ENCODE measurements at places on chromosomes 6 and 20.

- no peak for DNase-seq
Measured at GRCh38 chr20:46638134-46638897, 12.9 kb downstream of the SLC13A3 start.

DNA sequence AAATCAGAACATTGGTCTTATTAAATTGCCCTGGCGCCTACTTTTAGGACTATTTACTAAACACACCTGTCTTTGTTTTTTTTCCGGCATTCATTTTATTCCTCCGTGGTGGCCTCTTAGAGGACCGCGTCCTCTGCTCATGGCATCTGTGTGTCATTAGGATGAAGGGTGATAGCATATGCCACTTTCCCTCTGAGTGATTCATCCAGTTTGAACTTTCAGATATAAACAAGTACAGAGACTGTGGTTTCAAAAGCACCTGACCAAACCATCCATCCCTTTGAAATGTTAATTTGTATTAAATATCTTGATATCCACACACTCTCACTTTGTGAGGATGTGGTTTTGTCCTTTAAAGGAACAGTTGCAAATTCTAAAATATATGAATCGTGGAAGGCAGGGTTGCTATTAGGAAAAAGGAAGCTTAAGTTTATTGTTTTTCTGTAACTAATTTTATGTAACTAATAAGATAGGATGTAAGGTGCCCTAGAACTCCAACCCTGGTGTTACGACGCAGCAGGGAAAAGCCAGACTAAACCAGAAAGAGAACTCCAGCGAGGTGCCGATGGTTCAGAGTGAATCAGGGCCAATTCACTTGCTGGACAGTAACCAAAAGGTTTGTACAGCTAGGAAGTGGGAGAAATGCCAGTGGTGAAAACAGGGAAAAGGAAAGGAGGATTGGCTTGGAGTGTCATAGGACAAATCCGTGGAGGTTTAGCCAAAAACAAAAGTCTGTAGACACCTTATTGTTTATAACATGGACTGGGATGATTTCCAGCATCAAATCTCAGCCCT lies 98.7 kb downstream of the SHLD1 start:
- no peak for DNase-seq

DNA sequence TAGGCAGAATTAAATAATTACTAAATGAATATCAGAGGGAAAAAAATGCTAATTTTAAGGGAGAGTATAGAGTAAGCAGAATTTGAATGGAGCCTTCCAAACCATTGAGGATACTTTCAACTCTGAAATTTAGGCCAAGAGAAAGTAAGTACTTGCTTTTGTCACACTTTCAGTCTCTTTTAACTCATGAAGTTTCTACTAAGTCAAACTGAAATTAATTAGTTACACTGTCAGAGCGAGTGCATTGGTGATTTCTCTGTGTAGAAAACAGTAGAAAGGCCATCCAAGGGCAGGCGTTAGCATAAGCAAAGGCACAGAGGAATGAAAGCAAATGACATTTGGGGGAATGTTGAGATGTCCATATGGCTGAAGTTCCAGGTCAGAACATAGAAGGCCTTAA lies 92.9 kb downstream of the PLEKHG1 start:
- no peak for DNase-seq

- no peak for DNase-seq
Measured at GRCh38 chr6:142848156-142848555, 96.8 kb downstream of the HIVEP2 start.

DNA sequence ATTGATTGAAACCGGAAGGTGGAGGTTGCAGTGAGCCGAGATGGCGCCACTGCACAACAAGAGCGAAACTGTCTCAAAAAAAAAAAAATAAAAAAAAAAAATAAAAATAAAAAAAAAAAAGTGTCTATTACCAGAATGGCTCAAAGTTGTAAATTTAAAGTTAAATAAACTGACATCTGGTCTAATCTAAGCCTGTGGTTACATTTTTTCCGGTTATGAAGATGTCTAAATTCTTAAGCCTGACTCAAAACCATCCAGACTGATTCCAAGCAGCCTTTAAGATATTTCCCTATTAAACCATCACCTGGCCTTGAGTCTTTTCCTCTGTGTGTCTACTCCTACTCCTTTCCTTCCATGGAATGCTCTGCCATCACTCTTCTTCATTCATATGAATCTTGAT lies 371.7 kb upstream of the RUNX2 start:
- no peak for DNase-seq

DNA sequence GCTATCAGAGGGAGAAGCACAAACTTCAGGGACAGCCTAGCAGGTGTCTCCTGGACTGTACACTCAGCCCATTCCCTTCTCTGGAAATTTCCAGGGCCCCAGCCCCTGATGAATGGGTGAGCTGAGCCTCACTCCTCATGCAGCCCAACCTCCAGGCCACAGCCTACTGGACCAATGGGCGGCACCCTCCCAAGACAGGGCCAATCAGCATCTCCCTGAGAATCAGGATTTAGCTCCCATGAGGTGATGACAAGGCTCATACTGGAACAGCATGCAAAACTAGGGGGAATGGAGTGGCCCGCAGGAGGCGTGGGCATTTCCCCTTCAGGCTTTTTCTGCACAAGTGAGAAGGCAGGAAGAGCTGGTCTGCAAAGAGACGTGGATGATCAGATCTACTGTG lies 29.0 kb downstream of the NFATC2 start:
- no peak for DNase-seq

- DNase-seq = no peak
Measured at GRCh38 chr6:117607511-117607910, 5.2 kb upstream of the GOPC start.

DNA sequence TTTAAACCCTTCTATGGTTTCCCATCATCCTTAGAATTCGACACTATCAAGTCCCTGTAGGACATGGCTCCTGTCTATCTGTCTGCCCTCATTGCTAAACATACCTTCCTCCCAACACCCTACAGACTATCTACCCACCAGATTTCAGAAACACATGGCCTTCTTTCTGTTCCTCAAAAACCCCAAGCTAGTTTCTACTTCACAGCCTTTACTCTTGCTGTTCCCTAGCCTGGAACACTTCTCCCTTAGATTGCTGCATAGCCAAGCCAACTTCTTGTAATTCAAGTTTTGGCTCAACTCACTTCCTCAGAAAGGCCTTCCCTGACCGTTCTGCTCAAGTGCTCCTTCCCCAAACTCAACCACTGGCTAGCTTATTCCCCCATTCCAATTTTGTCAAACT lies 156.2 kb downstream of the BTBD9 start:
- no peak for DNase-seq

- DNase-seq = no peak
Measured at GRCh38 chr6:5730585-5731263, 276.0 kb downstream of the NRN1 start.

Data from activated CD4-positive, alpha-beta T cell treated with anti-CD3 and anti-CD28 coated beads for 48 hours (primary cell).